ENCODE measurements at places on chromosomes 7 and 10.

DNA sequence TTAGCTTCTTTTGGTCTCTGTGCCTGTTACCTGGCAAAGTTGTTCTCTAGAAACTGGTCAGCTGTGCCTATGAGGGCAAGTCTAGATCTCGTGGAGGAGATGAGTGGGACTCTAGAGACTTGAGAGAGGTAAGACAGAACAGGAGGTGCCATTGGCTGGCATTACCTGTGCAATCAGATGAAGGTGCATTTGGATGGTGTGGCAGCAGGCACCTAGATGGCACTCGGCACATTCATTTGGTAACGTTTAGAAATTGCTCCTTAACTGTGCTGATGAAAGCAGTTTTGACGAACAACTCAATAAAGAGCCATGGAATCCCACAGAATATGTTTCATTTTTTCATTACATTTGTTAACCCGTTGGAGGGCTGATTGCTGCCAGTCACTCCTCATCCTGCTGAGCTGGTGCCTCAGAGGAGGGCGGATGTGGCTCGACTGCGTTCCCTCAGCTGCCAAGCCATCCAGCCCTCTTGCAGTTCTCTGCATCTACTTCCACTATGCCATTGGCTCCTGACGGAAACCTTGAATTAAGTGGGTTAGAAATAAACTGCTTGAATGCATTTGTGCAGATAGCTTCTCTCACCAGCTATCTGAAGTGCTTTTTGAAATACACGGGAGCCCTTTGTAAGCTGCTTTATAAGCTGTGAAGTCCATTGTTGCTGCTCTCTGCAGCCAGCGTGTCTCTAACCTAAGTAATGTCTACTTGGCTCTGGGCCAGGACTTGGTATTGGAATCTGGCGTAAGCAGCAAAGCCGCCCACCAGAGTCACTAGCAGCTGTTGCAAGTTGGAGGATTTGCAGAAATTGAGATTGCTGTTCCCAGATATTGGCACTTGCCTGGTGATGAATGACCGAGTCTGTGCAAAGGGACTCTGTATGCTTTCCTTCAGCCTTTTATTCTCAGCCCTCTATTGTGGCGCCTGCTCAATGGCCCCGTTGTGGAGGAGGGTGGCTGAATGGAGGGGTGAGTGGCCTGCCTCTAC lies 87.4 kb downstream of the LRRC4 start:
- DNase-seq = peak; percentile 33

GRCh38 chr7:157396316-157397035 lies 59.7 kb downstream of the DNAJB6 start:
- DNase-seq = no peak

DNA sequence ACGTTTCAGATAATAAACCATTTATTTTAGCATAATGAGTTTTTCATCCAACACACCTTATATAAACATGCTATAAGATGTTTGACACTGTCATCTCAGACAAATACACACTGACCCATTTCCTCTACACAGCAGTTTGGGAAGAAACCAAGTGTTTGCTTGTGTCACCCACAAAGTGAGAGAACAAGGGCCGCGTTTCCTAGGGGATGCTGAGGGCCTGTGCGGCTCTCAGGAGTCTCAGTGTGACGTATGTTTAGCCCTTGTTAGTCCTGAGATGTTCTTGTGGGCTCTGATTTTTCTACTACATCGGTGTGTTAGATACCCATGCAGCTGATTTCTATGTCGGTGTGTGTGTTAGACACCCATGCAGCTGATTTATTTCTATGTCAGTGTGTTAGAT lies 266.3 kb downstream of the DIP2C start:
- no peak for DNase-seq

DNA sequence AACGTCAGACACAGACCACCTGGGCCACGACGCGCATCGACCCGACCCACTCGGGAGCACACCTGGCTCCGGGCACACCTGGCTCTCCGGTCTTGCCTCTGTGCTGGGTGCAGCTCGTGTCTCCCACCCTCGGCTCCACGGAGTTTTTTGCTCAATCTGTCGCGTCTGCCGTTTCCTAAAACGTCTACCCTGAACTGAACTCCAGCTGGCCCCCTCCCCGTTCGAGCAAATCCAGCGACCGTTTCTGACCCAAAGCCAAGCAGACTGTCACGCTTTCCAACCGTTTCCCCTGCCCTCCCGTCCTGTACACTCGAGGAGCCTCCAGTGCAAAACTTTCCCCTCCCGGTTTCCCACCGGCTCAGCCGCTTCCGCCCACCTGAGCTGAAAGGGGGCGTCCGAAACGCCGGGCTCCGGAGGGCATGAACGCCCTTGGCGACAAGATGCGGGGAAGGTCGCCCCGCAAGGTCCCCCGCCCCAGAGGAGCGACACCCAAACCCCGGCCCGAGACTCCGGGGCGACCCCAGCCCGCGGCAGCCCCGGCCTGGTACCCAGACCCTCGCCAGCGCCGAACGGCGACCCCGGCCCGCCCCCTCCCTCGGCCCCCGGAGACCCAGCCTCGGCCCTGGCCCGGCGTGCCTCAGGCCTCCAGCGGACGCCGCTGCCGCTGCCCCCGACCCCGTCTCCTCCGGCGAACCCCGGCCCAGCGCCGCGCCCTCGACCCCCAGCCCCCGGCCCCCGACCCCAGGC lies 557 bp downstream of the CYTH3 start:
- DNase-seq = no peak

DNA sequence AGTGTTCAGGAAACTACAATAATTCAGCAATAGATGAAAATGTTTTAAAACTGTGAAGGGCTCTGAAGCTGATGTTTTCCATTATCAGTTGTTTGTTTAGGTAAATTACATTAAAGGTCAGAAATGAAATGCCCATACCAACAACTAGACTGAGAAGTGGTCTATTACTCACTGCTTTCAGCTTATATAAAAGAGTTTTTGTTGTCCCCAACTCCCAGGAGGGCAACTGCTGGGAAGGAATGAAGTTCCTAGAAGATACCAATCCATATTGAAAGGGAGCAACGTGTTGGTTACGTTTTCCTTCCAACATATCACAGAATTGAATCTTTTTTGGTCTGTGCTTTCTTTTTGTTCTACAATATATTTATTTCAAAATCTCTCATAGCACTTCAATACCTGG lies 330.6 kb upstream of the LRRN3 start:
- no peak for DNase-seq

DNA sequence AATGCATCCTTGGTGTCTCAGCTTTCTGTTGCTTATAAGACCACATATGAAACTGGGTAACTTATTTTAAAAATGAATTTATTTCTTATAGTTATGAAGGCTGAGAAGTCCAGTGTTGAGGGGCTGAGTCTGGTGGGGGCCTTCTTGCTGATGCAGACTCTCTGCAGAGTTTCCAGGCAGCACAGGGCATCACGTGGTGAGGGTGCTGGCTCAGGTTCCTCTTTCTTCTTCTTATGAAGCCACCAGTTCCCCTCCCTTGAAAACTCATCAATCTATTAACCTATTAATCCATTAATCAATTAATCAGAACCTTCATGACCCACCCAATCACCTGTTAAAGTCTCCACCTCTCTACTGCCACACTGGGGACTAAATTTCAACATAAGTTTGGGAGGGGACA lies 595.6 kb upstream of the NRP1 start:
- DNase-seq = no peak

- no peak for DNase-seq
Observed at GRCh38 chr10:15796762-15797161, 63.5 kb downstream of the MINDY3 start.

GRCh38 chr7:77843194-77843593 lies 44.6 kb downstream of the PHTF2 start:
- no peak for DNase-seq
